ENCODE measurements at places on chromosomes 5 and 9.

GRCh38 chr5:141691867-141692532 lies 10.0 kb upstream of the ARAP3 start:
- DNase-seq: peak; percentile 96

DNA sequence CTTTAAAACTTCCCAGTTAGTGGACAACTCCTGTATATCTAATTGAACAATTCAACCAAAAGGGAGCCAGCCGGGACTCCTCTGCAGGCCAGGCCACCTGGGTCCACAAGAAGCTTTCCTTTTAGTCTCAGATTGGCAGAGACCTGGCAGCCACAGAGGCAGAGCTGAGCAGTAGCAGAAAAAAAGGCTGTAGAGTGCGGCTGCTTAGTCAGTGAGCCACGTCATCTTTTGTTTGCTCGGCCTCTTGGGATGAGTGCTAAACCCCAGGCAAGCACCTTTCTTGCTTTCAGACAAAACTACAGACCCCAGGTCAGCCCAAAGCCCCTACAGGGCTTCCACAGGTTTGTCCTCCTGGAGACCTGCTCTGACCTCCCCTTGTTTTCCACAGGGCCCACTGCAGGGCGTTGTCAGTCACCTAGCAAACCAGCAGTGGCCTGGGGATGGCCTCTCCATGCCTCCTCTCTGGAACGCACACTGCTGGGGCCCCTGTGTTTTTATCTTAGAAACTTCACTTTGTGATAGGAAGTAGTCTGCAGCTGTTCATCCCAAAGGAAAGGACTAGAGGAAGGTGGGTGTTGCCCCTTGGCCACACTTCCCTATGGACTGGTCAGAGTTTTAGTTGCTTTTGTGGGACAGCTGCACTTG lies 49.9 kb downstream of the SHB start:
- DNase-seq: no peak

DNA sequence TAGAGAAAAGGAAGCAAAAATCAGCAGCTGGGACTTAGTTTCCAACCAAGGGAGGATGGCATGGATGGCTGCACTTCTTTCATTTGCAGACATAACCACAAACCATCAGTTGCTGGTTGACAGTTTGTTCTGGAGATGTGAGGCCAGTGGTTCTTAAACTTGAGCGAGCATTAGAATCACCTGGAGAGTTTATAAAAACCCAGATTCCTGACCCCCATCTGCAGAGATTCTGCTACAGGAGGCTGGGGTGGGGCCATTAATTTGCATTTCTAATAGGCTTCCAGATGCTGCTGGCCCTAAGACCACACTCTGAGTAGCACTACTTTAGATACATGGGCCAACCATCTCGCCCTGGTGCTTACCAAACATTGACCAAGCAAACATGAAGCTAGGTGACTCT lies 60.8 kb downstream of the MARCHF3 start:
- DNase-seq: no peak

- DNase-seq: no peak
Observed at GRCh38 chr9:135486267-135487065, 6.9 kb downstream of the PPP1R26 start.

Data from posterior vena cava (tissue), 2 donors.